Activated CD4-positive, alpha-beta memory T cell treated with anti-CD3 and anti-CD28 coated beads, Interleukin-2, amount 10 ng/mL, durations not matched to agents 7 days and 5 days (primary cell): ENCODE measurements at places on chromosomes 12 and 14. TPM values are rescaled to one million over a fixed set of nuclear protein-coding genes. Genes with fewer than 3 reads are reported as not detected.

Gene TMEM119
- total RNA-seq, result 0.80 TPM

- no peak for DNase-seq
Measured at GRCh38 chr12:106831699-106832098, 57.2 kb downstream of the RIC8B start.

Gene RHOF
- 157 TPM for total RNA-seq

Gene HCAR2
- not detected for total RNA-seq

DNA sequence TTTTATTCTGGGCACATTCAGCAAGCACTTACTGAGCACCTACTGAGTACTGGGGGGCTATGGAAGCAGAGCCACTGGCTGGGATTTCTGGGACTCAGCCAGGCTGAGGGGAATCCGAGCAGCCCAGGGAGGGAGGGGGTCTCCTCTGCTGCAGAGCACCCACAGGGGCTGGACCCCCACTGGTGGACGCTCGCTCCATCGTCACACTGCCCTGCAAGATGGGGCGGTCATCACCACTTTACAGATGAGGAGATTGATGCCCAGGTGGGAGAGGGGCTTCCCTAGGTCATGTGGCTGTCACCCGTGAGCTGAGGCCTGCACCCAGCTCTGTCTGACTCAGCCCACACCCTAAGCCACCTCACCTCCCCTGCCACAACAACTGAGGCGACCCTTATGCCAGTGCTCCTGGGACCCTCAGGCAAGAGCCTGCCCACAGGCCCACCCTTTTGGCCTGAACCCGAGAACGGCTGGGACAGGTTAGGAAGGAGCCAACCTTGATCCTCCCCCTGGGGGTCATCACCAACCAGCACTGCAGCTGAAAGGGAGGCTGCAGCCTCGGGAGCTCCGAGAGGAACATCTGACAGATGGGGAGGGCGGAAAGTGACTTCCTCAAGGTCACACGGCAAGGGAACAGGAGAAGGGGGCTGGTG, 74.4 kb downstream of the SERPINA3 start:
- DNase-seq, result no peak

- DNase-seq, result peak; percentile 48
Measured at GRCh38 chr12:40192704-40193255, 32.0 kb upstream of the LRRK2 start.

- peak; percentile 10 for DNase-seq
Measured at GRCh38 chr14:104427131-104427851, 152.3 kb upstream of the C14orf180 start.

Gene CLEC4D
- total RNA-seq, result not detected

DNA sequence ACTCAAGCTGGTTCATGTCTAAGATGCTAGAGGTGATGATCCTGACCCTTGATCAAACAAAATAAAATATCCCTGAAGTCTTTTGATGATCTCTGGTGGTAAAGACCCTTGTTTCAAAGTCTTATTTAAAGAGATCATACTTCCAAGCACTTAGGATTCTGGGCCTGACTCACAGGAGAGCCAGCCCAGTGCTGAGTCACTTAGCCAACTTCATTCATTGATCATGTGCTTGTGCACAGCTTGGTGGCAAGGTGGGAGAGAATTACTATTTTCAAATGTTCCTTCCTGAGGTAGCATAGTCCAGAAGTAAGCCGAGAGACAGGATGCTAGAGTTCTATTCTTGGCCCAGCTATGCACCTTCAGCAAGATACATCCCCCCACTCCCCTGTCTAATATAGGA, 40.6 kb downstream of the SCN8A start:
- DNase-seq, result no peak

DNA sequence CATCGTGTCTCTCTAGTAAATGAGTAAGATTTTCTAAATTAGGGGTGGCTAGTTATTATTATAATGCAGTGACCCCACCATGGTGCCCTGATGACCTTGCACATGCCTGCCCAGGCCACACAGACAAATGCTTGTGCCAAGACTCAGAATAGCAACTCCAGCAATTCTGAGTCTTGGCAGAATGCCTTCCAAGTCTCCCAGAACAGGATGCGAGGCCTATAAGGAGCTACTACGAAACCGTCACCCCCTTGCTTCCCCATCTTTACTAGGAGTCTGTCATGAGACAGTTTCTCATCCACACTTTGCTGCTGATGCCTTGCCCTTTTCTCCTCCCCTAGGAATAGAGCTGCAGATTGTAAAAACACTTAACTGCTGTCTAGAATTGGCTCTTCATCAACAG, 559.9 kb downstream of the TRHDE start:
- no peak for DNase-seq

DNA sequence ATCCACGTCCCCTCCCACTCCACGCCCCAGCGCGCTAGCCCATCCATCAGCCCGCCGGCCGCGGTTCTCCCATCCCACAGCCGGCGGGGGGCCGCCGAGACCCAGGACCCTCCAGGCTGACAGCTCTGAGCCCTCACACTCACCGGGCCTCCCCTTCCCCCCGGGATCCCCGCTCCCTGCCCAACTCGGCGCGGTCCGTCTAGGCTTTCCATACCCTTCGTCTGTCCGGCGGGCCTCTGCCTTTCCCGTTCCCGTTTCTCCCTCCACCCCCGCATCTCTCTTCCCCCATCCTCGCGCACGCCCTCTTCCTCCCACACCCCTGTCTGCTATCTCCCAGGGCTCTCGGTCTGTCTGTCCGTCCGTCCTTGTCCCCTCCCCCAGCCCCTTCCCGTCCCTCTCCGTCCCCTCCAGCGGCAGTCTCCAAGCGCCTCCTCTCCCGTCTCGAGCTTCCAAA, 726 bp downstream of the ZFHX2 start:
- DNase-seq, result no peak

Gene DPY19L2
- total RNA-seq, result 0.25 TPM

GRCh38 chr12:5003025-5003666, 40.5 kb upstream of the KCNA5 start:
- DNase-seq, result peak; percentile 55

GRCh38 chr12:120696626-120697025, 9.7 kb downstream of the MLEC start:
- no peak for DNase-seq

DNA sequence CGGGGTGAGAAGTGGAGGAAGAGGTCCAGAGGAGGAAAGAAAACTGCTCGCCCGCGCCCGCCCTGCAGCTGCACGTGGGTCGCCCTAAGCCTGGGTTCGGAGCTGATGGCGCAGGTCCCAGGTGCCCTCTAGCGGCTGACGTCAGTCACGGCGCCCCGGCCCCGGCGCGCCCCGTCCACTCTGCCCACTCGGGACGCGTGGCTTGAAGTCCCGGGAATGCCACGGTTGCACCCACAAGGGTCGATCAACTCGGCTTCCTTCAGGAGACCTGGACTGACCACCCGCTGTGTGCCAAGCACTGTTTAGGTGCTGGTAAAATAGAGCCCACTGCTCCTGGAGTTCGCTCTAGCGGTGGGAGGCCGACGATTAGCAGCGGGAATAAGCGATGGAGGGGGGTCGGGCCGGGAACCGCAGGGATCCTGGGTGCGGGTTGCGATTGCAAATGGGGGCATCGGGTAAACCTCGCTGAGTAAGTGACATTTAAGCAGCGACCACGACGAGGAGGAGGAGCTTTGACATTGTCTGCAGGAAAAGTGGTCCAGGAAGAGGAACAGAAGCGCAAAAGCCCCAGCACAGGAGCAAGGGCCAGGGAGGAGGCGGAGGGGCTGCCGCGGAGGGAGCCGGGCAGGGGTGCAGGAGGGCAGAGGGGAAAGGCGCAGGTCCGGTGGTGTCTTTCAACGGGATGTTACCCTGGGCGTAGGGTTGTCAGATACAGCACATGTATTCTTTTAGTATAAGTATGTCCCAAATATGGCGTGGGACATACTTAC, 5.1 kb upstream of the ZNF839 start:
- DNase-seq, result peak; percentile 83

Gene FITM1
- total RNA-seq, result 1.4 TPM

DNA sequence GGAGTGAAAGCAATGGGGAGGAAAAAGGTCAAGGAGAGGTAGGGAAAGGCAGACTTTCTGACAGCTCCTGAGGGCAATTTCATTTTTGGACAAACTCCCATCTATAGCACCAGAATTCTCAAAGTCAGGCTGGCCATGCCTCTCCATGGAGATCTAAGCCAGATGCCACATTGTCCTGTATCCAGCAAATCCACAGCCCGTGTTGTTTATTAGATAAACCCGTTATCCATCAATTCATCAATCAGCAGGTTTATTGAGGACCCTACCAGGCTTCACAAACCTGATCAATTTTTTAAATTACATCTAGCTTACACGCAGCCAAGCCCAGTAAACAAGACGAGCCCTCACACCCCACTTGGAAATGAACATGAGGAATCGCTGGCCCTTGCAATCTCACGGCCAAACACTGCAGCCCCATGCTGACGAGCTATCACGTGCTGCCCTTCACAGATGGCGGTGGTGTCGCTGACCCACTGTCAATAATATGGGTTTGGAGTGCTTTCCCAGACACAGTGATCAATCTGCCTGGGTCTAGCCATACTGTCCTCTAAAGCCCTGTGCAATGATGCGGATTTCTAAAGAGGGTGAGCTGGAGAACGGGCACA, 332.9 kb downstream of the DPF3 start:
- no peak for DNase-seq

- DNase-seq, result peak; percentile 82
Measured at GRCh38 chr12:111434680-111435338, 29.1 kb downstream of the SH2B3 start.

GRCh38 chr12:54134850-54135249, 53.9 kb downstream of the SMUG1 start:
- no peak for DNase-seq

Gene MANSC4
- total RNA-seq, result not detected

DNA sequence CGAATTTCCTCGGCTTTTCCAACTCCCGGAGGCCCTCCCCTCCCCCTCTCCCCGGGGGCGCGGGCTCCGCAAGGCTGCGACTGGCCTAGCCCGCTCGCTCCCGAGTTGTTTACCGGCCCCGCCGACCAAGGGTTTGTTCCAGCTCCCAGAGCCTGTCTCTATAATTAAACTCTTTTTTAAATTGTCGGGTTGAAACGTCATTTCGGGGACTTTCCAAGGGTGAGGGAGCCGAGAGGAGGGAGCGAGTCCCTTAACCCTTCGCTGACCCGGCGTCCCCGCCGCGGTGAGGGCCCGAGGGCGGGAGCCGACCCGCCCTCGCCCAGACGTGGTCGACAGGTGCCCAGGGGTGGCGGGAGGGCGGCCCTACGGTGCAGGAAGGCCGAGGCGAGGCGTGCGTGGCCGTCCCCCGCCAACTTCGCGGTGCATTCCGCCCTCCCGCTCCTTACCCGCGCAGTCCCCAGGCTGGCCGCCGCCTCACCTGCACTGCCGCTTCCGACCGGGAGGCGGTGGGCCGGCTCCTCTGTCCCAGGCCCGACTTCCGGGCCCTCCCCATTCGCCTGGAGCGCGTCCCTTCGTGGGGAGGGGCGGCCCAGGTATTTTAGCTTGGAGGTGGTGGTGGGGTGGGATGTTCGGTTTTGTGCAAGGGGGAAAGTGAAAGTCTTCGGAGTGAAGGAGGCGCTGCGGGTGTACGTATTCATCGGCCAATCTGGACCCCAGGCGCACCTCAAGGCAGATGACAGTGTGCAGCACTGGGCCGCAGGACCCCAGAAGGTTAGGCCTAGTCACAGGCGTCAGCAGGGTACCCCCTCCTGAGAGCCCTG, 2.9 kb upstream of the ZFP36L1 start:
- DNase-seq, result peak; percentile 84

Gene KRT83
- total RNA-seq, result not detected

Gene SERPINA5
- not detected for total RNA-seq

DNA sequence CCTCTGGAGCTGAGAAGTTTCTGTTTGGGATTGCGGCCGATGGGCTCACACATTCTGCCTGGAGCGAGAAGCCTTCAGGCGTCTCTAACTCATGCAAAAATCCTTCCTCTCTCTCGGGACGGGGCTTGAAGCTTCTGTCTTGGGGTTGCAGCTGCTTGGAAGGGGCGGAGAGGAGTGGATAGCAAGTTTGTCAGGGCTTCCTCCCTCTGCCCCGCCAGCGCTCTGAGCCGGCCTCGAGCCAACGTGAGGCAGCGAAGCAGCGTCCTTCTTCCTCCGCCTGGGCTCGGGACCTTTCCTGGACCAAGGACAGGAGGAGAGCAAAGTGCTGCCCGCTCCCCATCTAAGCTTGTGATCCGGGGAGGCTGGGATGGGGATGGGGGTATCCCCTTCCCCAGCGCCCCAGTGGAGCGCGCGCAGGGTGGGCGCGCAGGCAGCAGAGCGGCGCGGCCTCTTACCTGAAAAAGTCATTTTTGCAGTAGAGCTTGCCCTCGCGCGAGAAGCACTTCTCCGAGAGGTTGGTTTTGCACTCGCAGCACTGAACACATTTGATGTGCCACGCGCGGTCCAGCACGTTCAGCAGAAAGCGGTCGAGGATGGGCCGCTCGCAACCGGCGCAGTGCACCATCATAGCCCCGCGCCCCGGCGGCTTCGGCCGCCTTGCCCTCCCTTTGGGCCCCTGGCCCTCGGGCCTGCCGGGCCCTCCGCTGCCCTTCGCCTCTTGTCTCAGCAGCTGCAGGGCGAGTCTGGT, 626 bp downstream of the LHX5 start:
- DNase-seq, result no peak

GRCh38 chr12:9883175-9883574, 1.9 kb downstream of the KLRF2 start:
- DNase-seq, result no peak

GRCh38 chr12:84692071-84692470, 220.5 kb downstream of the SLC6A15 start:
- no peak for DNase-seq

- no peak for DNase-seq
Measured at GRCh38 chr12:3107071-3107583, 29.9 kb downstream of the TSPAN9 start.

- no peak for DNase-seq
Measured at GRCh38 chr14:100828031-100828769, 2.3 kb downstream of the MEG3 start.

DNA sequence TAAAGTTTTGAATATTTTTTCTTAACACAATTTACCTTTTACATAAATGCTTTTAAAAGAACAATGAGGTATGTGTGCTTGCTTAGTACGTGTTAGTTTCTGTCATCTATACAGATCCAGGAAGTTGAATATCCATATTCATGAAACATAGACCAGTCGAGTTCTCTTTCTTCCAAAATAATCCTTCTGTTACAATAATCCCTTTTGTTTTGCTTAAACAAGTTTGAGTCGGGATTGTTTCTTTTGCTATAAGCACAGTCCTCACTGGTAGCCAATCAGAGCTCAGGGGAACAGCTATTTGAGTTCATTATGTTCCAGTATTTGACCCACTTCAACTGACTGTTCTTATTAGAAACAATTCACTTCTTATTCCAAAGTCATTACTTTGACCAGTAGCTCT, 214.7 kb upstream of the FLRT2 start:
- no peak for DNase-seq

GRCh38 chr14:88950069-88950468, 125.6 kb downstream of the TTC8 start:
- no peak for DNase-seq

DNA sequence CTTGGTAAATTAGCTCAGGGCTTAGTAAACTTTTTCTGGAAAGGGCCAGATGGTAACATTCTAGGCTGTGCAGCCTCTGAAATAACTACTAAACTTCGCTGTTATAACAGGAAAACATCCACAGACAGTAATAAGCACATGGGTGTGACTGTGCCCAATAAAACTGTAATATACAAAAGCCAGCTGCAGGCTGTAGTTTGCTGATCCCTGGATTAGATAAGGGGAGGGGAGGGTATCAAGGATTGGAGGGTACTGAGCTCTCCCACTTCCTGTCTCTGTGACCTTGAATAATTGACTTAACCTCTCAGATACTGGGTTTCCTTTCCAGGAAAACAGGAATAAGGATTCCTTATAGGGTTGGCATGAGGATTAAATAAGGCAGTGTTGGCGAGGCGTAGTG, 81.2 kb downstream of the CCDC60 start:
- no peak for DNase-seq

GRCh38 chr14:56199982-56200577, 81.9 kb downstream of the PELI2 start:
- no peak for DNase-seq

- DNase-seq, result no peak
Measured at GRCh38 chr14:87000081-87000480, 992.9 kb downstream of the GALC start.

Gene TMCC3
- 1.2 TPM for total RNA-seq
